T-cell (primary cell): ENCODE measurements at places on chromosomes 2 and 18. TPM values are rescaled to one million over a fixed set of nuclear protein-coding genes. Genes with fewer than 3 reads are reported as not detected.

DNA sequence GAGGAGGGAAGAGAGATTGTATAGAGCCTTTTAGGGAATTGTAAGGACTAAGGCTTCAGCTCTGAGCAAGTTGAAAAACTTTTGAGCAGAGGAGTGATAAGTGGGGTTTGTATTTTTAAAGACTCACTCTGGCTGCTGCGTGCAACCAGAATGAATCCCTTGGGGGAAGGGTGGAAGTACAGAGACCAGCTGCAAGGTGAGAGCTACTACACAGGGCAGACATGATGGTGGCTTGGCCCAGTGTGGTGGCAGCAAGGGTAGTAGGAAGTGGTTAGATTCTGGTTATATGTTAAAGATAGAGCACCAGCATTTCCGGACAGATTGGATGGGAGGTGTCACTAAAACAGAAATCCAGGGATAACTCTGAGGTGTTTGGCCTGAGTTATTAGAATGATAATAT is 10.1 kb upstream of the SESTD1 start:
- no peaks in the 10 kb centered on the region for H3K27me3 ChIP-seq
- no peak for DNase-seq
- H3K27ac ChIP-seq, result no peak overlapping the region
- no peaks in the 10 kb centered on the region for H3K36me3 ChIP-seq
- H3K4me1 ChIP-seq, result no peaks in the 10 kb centered on the region

GRCh38 chr2:181176540-181176939 is 196.1 kb downstream of the UBE2E3 start:
- no peak for DNase-seq
- H3K27me3 ChIP-seq, result no peaks in the 10 kb centered on the region
- H3K36me3 ChIP-seq, result no peaks in the 10 kb centered on the region
- no peak overlapping the region for H3K4me3 ChIP-seq
- no peak overlapping the region for H3K27ac ChIP-seq
- no peaks in the 10 kb centered on the region for H3K4me1 ChIP-seq

GRCh38 chr18:11322716-11323115 is 173.3 kb upstream of the PIEZO2 start:
- no peaks in the 10 kb centered on the region for H3K27me3 ChIP-seq
- no peak overlapping the region for H3K27ac ChIP-seq
- no peaks in the 10 kb centered on the region for H3K4me1 ChIP-seq
- H3K36me3 ChIP-seq, result no peaks in the 10 kb centered on the region
- H3K4me3 ChIP-seq, result no peak overlapping the region

- no peaks in the 10 kb centered on the region for H3K27me3 ChIP-seq
- no peak for DNase-seq
- no peaks in the 10 kb centered on the region for H3K36me3 ChIP-seq
These were observed 70.6 kb upstream of the PPM1B start for GRCh38 chr2:44098050-44098449.

- no peak overlapping the region for H3K27ac ChIP-seq
- DNase-seq, result no peak
- H3K27me3 ChIP-seq, result peaks cover 15% of the 10 kb centered on the region
These were observed 49.6 kb upstream of the RMDN2 start for GRCh38 chr2:37875403-37875906.

GRCh38 chr2:85602476-85603234 is at the start of gene TMEM150A:
TMEM150A (minus strand) TSS chr2:85602698; CDS start chr2:85601948, 750 bp downstream.
- peak within 1 kb of the TSS; percentile 45 for H3K27ac ChIP-seq
- H3K27me3 ChIP-seq, result no peaks in the 10 kb centered on the region
- peaks cover 12% of the 10 kb centered on the region for H3K36me3 ChIP-seq
- DNase-seq, result peak; percentile 67

- no peaks in the 10 kb centered on the region for H3K4me1 ChIP-seq
- no peak overlapping the region for H3K27ac ChIP-seq
- no peaks in the 10 kb centered on the region for H3K36me3 ChIP-seq
- H3K4me3 ChIP-seq, result no peak overlapping the region
- DNase-seq, result no peak
- H3K27me3 ChIP-seq, result no peaks in the 10 kb centered on the region
These were observed 29.8 kb downstream of the GPR39 start for GRCh38 chr2:132446444-132446843.

- H3K4me1 ChIP-seq, result no peaks in the 10 kb centered on the region
- DNase-seq, result no peak
- H3K36me3 ChIP-seq, result no peaks in the 10 kb centered on the region
- H3K27ac ChIP-seq, result no peak overlapping the region
- no peak overlapping the region for H3K4me3 ChIP-seq
These were observed 52.0 kb downstream of the PXDN start for GRCh38 chr2:1692342-1692741.

DNA sequence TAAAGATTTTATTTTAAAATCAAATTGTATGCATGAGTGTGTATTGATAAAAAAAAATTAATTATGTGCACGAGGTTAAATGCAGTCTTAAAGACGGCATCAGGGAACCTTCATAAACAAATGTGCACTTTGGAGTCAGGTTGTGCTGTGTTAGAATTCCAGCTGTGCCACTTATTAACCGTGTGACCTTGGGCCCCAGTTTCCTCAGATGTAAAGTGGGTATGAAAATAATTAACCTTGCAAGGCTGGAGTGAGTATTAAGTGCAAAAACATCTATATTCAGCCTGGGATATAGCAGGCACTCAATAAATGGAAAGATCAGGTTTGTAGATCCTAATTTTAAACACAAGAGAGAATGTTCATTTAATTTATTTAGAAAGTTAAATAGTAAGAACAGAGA is 14.5 kb upstream of the MYCN start:
- H3K27ac ChIP-seq, result no peak overlapping the region
- DNase-seq, result no peak
- H3K4me1 ChIP-seq, result no peaks in the 10 kb centered on the region

DNA sequence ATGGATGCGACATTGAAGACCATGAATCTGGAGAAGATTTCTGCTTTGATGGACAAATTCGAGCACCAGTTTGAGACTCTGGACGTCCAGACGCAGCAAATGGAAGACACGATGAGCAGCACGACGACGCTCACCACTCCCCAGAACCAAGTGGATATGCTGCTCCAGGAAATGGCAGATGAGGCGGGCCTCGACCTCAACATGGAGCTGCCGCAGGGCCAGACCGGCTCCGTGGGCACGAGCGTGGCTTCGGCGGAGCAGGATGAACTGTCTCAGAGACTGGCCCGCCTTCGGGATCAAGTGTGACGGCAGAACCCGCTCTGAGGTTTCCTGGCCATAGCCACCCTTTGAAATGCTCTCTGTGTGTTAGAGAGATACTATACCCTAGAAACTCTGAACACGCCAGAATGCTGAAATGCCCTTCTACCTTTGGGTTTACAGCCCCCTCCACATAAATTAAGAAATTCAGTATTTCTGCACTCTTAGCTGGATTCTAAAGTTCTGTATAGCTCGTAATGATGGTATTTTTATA is 659 bp downstream of the CHMP1B start:
- peak; percentile 62 for DNase-seq
- H3K4me3 ChIP-seq, result peak overlapping the region; percentile 68
- H3K36me3 ChIP-seq, result peaks cover 2% of the 10 kb centered on the region

DNA sequence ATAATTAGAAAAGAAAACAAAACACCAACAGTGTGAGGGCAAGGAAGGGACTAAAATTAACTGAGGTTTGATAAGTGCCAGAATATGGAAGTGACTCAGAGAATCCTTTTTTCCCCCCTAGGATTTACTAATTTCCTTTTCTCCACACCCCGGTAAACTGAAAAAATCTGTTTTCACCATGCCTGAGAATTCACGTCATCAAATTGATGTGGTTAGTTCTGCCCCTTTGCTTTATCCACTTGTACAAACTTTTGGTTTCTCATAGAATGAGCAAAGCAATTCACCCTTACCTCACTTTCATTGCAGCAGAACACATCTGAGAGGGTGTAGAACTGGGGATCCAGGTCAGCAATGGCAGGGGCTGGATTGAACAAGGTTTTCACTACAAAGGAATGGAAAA is 57.8 kb downstream of the RBKS start:
- no peak for DNase-seq
- no peaks in the 10 kb centered on the region for H3K27me3 ChIP-seq
- H3K36me3 ChIP-seq, result no peaks in the 10 kb centered on the region
- no peaks in the 10 kb centered on the region for H3K4me1 ChIP-seq
- no peak overlapping the region for H3K27ac ChIP-seq

DNA sequence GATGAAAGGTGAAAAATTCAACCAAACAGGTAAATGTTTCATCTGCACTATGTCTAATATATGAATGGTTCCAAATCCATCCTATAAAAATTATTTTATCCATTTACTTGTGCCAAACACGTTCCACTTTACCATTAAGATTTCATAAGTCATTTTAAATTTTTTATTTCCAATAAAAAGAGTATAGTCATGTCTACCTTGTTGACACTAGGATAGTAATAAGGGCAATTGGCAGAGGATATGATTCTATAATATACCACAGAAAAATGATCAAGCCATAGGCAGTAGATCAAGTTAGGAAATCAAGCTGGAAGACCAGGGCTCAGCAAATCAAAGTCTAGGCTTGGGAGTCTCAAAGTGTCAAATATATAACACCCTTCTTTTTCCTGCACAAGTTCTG is 384.3 kb downstream of the METTL4 start:
- no peak for DNase-seq
- H3K27me3 ChIP-seq, result no peaks in the 10 kb centered on the region
- no peak overlapping the region for H3K27ac ChIP-seq
- no peaks in the 10 kb centered on the region for H3K4me1 ChIP-seq
- H3K4me3 ChIP-seq, result no peak overlapping the region

Gene TNFAIP6
- not detected for total RNA-seq

Gene MEP1B
- total RNA-seq, result not detected

Gene ABCG8
- 0.09 TPM for total RNA-seq
